ENCODE measurements at places on chromosomes 5 and 9.
A peak's percentile ranks its signal among the peaks of the same experiment; 100 is the strongest.

DNA sequence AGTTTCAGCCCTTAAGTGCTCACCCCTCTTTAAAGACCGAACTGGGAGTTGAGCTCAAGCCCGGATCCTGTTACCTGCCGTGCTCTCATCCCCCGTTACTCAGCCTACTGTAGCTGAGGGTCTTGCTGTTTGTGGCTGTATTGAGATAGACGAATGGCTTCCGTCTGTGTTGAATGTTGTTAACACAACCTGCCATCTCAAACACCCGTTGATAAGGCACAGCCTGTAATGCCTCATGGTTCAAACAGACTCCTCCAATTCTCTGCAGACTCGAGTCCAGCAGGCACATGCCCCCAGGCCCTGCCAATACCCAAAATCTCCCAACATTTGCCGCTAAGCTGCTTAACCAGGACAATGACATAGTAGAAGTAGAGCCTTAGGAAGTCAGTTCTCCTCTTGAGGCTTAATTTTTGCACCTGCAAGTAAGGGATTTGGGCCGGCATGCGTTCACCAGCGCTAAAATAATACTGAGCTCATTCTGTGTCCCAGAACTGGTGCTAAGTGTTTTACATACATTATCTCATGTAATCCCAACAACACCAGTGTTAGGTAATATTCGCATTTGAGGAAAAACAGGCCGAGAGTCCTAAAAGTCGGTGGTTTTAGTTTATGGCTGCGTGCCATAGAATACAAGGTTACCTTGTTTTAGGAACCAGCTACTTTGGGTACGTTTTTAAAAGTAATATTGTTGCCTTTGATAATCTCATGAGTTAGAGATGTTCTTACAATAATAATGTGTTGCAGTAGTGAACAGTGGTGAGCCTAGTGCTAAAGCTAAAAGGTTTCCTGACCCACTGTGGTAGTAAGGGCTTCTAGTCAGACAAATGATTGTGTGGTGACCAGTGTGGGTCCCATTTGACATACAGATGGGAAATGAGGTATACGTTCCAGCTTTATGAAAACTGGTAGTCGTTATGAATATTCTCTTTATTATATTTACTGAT, 1.5 kb upstream of the RFX3 start:
- DNase-seq, result no peak

- no peak for DNase-seq
Observed at GRCh38 chr5:1001406-1002270, 7.0 kb upstream of the NKD2 start.

DNA sequence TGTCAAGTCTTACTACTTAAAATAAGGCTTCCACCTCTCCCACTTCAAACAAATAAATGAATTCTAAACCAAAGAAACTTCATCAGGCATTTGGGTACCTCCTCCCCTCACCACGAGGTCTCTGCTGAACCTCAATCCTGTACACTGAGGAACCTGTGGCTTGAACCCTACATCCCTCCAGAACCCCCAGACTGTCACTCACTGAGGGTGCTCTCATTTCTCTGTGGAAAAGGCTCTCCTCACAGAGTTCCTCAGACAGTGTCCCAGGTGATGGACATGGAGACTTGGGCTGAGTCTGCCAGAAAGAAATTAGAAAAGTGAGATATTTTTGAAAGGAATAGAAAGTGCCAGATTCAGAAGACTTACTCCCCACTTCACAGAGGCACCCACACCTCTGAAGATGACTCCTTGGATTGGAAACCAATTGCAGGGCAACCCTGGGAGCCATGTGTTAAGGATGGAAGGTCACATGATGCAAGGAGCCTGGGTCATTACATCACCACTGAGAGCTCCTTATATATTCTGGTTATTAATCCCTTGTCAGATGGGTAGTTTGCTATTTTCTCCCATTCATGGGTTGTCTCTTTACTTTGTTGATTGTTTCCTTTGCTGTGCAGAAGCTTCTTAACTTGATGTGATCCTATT, 19.8 kb downstream of the MLANA start:
- DNase-seq, result no peak

DNA sequence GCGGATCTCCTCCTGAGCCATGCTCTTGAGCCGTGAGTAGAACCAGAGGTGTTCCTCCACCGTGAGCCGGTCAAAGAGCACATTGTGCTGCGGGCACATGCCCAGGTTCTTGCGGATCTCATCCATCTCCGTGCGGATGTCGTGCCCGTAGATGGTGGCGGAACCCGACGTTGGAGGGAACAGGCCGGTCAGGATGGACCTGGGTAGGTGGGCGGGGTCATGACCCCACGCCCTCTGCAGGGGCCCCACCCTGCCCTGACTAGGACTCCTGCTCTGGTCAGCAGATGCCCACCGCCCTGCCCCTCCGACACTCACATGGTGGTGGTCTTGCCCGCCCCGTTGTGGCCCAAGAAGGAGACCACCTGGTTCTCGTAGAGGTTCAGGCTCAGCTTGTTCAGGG, 12.1 kb downstream of the ABCA2 start:
- no peak for DNase-seq

- no peak for DNase-seq
Observed at GRCh38 chr9:127970401-127971313, 10.1 kb downstream of the EEIG1 start.

GRCh38 chr5:84564321-84565075, 179.8 kb upstream of the EDIL3 start:
- no peak for DNase-seq

DNA sequence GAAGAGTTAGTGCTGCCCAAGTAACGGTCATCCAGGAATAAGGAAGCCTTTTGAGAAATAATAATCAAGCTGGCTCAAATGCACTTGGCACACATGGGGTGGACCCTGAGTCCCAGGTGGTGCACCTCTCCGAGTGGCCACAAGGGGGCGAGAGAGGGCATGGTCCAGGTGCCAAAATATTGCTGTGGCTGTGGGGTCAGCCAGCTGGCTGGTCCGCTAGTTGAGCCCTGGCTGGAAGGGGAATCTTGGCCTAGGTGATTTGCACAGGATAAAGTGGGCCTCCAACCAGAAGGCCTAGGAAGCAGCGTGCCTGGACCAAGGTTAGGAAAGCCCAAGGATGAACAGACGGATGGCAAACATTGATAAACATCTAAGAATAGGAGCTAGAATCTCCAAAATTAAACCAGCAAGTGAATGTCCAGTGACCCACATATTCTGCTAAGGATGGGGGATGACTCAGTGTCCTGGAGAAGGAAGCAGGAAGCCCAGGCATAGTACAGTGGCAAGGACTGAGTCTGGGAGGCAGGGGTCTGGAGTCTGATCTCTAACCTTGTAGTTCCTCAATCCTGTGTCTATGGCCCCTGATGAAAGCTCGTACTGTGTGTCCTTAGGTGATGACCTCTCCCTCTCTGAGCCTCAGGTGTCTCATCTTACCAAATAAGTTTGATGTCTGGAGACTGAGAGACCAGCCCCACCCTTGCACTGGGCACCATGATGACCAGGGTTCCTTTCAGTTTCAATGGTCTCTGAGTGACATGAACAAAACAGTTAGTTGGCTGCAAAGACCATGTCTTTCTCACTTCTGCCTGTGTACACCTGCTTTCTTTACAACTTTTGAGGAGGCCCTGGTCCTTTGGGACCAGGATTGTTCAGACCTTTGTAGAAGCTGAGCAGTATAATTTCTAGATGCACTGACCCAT, 19.2 kb upstream of the SHB start:
- peak; percentile 52 for DNase-seq
